Smooth muscle cell of the pulmonary artery (primary cell): ENCODE measurements at places on chromosomes 7 and 10. TPM values are rescaled to one million over a fixed set of nuclear protein-coding genes. Genes with fewer than 3 reads are reported as not detected.

Gene PRSS58
- total RNA-seq: not detected in 2 replicates

Gene CLDN4
- total RNA-seq: 0.26 TPM in 2 replicates

Gene ITPRID1
- not detected in 2 replicates for total RNA-seq

Gene PLEKHS1
- not detected in 2 replicates for total RNA-seq

Gene IQUB
- 0.63 and 0.85 TPM in 2 replicates for total RNA-seq

Gene WDR86
- total RNA-seq: 0.26 TPM in 2 replicates

Gene PITX3
- total RNA-seq: 0.13 and 0.23 TPM in 2 replicates

Gene FAM25C
- total RNA-seq: not detected in 2 replicates
